Caudate nucleus (tissue), 63 donors: ENCODE measurements at places on chromosomes 3 and 15.

- no peak for DNase-seq
Measured at GRCh38 chr3:55795746-55796145, 308.6 kb upstream of the WNT5A start.

GRCh38 chr3:64578797-64579196, 109.0 kb downstream of the ADAMTS9 start:
- DNase-seq = no peak

- DNase-seq = no peak
Measured at GRCh38 chr3:125231895-125232294, 19.3 kb upstream of the SLC12A8 start.

DNA sequence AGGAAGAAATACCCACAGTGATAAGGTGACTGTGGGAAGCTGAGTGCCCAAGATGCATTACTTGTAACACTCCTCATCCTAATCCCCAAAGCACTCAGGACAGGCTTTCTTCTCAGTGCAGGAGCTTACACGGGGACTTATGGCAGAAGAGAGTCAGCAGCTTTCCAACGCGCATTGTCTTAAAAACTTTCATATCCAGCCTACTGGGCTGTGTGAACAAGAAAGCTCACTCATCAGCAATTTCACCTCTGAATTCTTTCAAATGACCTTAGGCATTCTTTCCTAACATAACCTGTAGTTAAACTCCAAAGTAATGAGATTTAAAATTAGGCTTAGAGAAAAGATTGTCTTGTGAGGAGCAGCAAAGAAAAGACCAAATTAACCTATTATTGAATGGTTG, 132.3 kb downstream of the KCNAB1 start:
- DNase-seq = no peak

DNA sequence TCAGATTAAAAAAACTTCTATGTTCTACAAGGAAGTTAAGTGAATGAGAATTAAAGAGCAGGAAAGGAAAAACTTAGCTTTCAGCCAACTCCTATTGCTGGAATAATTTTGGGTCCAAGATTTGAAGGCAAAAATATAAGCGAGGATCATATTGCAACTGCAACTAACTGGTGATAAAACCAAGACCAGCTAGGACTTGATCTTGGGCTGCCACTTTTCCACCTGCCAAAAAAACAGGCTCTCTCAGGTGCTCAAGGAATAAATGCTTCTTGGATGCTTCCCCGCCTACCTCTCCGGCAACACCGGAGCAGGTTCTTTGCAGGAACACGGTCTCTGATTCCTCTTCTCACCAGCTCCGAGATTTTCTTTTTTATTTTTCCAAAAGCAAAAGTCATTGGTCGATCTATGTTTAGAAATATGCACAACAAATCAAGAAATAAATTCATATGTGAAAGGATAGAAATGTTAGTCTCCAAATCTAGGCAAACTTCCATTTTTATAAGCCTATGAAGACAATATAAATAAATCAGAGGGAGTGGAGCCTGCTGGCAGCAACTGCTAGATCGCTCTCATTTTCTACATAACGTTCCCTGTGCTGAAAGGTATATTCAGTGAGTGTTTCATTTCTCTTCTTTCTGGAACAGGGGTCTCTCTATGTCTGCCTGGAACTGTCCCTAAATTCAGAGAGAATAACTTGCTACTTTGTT, 241.9 kb downstream of the NTRK3 start:
- DNase-seq = no peak

DNA sequence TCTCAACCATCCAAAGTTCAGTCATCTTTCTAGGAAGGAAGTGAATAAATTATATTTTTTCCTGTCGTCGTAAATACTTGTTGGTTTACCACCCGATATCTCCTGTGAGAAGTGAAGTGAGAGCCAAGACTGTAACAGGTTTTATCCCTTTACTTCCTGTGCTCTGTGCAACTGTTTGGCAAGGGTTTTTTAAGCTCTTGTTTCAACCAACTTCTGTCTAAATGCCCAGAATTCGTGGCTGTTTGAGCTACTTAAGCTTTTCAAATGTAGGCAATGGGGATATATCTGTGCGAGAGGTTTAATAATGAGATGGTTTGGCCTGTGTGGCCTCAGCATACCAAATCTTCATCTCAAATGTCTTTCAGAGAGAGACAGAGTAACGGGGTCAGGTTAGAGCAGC, 134.7 kb downstream of the LRTM1 start:
- DNase-seq = no peak

GRCh38 chr3:149224736-149225594, 3.3 kb upstream of the CP start:
- no peak for DNase-seq

- DNase-seq = no peak
Measured at GRCh38 chr3:139941580-139941979, 6.6 kb downstream of the CLSTN2 start.

DNA sequence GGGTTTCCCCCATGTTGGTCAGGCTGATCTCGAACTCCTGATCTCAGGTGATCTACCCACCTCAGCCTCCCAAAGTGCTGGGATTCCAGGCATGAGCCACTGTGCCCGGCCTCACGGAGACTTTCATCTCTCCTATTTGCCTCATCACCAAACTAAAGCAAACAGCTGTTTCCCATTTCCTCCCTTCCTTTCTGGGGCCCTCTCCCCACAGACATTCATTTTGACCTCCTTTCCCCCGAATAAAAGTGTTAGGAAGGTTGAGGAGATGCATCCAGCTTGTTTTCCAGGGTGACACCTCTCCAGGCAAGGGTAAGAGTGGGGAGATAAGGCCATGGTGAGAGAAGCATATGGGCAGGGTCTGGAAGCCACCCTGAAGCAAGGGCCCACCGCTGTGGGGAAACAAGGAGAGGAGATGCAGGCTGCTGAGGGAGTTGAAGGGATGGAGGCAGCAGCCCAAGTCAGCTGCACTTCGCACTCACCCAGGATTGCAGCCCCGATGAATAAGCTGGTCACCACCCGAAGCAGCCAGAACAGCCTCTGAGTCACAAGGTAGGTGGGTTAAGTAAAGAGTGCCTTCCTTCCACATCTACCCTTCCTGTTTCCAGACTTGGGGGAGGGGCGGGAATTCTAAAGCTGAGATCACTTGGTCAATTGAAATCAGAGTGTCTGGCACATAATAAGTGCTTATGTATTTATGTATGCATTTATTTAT, 7.7 kb downstream of the DUOXA2 start:
- DNase-seq = no peak

DNA sequence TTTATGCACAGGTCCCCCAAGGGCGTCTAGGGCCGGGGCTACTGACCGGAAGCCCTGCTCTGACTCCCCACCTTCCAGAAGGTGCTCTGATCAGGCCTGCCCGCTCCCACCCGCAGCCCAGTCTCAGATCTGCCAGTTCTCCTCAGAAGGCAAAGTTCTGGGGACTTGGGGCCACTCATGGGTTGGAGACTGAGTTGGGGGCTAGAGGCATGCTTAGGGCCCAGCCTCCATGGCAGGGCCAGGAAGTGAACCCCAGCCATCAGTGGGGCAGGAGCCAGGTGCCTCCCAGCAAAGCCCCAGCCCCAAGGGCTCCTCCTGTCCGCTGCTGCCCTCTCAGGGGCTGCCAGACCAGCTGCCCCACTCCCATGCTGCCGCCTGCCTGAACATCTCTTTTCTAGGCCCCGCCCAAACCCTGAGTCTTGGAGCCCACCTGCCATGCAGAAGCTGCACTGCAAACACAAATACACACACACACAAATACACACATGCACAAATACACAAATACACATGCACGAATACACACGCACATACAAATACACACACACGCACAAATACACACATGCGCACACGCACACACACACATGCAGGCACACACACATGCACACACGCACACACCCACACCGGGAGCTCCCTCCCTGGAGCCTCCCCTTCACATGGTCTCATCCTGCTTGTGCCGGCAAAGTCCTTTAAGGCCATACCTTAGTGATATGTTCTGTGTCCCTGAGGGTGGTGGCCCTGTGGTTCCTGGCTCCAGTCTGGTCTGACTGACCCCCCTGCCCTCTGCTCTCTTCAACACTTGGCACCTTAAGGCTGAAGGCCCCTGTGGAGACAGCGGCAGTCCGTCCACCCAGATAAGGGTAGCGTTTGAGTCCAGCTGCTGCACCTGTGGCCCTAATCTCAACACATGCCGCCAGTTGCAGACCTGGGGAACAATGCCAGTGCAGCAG, 59.2 kb upstream of the KLF13 start:
- DNase-seq = no peak

- no peak for DNase-seq
Measured at GRCh38 chr15:75153565-75154276, 48.0 kb upstream of the C15orf39 start.

GRCh38 chr15:77871852-77872371, 205.6 kb downstream of the TBC1D2B start:
- no peak for DNase-seq
